Stimulated activated CD8-positive, alpha-beta memory T cell treated with anti-CD3 and anti-CD28 coated beads, Interleukin-7, amount 100 ng/mL, for 1 hour (primary cell): ENCODE measurements at places on chromosomes 13 and 19.

DNA sequence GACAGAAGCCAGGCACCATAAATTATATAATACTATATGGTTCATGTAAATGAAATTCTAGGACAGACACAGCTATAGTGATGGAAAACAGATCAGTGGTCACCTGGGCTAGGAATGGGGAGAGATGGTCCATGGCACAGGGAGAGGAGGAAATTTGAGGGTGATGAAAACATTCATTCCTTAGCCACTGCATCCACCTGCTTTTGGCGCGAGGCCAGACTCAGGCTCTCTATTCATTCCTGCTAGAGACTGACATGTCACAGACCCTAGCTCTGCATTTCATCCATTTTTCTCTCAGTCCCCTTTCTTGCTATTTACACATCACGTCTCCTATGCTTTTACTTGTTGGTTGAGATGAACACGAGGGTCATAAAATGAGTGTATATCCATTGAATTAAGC, 628.3 kb upstream of the SLC10A2 start:
- DNase-seq: no peak

DNA sequence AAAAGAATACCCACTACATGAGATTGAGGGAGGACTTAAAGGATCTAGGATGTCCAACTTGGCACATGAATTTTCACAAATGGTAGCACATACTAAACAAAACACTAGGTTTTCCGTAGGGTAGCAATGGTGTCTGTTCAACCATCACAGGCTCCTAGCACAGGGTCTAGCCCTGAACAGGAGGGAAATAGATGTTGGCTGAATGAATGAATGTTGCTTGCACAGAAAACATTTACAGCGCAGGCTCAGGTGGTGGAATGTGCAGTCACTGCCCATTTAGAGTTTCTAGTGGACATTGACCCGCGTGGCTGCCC, 1.9 kb upstream of the MYCBP2 start:
- no peak for DNase-seq

DNA sequence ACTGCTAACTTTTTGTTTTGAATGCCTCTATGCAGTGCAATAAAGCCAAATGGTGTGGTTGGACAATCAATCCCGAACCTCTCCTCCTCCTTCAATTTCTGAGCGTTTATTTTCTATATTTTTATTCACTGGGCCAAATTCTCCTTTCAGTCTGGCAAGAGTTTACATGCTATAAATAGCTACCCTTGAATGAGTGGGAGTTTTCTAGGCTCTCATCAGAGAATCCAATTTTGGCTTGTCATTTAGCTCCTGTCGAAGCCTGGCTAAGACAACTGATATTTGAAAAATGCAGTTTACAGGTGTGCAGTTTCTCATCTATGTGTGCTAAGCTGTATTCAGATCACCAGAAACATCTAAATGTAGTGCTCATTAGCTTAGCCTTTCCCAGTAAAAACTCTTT, 61.8 kb downstream of the OLFM4 start:
- DNase-seq: no peak

GRCh38 chr13:106246242-106246641, 289.2 kb downstream of the EFNB2 start:
- DNase-seq: no peak

GRCh38 chr19:46546194-46546896, 50.7 kb upstream of the PNMA8B start:
- no peak for DNase-seq

GRCh38 chr13:105089858-105090643, 1445.4 kb downstream of the EFNB2 start:
- DNase-seq: no peak

- no peak for DNase-seq
These were observed 276.8 kb downstream of the KCNRG start for GRCh38 chr13:50292081-50292480.

DNA sequence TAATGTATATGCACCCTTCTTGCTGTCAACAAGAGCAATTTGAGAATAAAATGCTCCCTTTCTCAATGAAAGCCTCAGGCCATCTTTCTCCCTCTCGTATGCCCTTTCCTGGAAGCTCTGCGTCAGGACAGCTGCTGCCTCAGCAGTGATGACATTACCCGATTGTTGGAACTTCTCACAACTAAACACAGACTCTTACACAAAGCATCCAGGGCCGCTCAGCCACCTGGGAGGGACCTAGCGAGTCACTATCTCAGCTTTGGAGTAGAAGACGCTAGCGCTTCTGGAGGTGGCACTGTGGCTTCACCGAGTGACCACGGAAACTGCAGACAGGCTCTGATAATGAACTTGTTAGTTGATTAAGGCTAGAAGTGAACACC, 153.2 kb upstream of the SOX1 start:
- DNase-seq: no peak

GRCh38 chr13:73850104-73850873, 283.9 kb downstream of the KLF12 start:
- no peak for DNase-seq

- DNase-seq: no peak
These were observed 810 bp downstream of the ZNF627 start for GRCh38 chr19:11598103-11598483.

GRCh38 chr13:26932465-26932864, 171.9 kb upstream of the GPR12 start:
- DNase-seq: no peak

DNA sequence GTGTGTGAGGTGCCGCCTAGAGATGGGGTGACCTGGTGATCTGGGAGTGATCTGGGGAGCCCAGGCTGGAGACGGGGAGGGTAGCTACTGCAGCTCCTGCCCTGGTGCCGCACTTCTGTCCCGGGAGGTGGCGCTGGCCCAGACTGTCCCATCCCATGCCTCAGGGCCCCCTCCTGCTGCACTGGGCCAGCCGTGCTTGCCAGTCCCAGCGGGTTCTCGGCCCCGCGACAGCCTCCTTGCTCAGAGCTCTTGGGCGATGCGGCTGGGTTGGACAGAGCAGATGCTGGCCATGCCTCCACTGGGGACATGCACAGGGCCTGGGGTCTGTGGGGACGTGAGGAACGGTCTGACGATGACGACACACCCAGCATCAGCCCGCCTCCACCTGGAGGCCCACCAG, 2.5 kb downstream of the RAX2 start:
- no peak for DNase-seq

GRCh38 chr19:538641-539428, 5.0 kb upstream of the GZMM start:
- DNase-seq: no peak

DNA sequence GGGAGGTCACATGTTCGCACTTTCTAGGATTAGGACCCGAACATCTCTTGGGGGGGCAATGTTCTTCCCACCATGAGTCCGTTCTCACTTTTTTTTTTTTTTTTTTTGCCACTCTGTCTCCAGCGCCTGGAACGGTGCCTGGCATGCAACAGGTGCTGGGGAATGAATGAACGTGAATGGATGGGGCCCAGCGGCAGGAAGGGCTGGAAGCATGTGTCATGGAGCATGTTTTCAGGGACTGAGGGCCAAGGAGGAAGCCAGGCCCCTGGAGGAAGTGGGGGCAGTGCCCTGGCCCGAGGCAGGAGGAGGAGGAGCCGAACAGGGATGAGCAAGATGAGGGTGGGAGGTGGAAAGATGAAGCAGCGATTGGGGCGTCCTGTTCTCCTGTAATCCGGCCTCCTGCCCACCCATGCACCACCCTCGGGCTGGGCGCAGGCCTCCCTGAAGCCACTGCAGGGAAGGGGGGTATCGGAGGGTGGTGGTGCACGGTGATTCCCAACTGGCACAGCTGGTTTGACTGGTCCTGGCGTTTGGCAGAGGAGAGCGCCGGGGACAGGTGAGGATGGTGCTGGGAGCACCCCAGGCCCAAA, 8.8 kb upstream of the SULT2B1 start:
- DNase-seq: no peak

DNA sequence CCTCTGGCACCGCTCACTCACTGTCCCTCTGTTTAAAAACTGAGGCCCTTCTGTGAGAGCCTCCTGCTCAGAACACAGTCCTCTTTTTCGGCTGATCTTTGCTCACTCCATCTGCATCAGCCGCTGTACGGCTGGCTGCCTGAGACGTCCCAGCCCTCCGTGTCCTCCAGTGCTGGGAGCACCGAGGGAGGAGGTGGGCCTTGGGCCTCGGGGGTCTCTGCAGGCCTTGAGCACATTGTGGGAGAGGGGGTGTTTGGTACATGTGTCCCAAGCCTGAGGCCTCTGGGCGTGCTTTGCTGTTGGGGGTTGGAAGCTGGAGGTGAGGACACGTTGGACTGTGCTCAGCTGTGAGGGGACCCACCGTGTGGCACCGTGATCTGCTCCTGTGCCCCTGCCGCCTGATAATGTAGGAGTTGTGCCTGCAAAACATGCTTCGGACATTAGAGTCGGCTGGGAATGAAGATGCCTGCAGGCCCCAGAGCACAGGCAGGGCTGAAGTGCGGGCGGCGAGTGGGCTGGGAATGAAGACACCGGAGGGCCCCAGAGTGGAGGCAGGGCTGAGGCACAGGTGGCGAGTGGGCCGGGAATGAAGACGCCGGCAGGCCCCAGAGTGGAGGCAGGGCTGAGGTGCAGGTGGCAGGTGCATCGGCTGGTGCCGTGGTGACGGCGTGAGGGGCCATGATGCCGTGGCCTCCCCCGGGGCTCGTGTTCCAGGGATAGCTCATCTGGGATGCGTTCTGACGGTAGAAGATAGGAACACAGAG, 30.6 kb downstream of the MCF2L start:
- DNase-seq: no peak

DNA sequence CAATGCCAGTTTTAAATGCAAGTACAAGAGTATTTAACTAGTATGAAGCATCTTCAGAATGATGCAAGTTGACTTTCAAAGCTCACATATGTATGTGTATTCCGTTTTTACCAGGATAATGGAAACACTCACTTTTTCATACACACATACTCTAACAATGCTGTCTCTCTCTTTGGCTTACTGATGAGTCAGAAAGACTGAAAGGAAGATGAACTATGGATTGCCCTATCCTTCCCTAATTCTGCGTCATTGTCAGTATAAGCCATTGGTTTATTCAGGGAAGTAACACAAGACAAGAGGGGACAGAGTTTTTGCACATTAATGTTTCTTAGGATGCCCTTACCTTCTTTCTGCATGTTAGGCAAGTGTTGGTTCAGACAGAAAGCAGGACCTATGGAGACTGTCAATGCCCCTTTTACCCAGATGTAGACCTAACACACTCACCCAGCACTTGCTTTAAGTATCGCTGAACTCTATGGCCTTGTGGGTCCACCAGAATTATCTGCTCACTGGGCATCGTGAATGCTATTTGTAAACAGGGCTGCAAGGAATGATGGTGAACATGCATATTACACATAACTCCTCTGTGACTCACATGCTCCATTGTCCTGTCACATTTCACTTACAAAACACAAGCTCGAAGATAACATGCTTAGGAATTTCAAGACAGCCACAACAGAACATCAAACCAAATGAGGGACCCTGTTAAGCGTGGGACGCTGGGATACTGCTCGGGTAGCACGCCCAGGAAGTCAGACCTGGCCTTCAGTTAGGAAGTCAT, 10.0 kb upstream of the OXGR1 start:
- DNase-seq: no peak

GRCh38 chr13:20869540-20869939, 33.0 kb downstream of the XPO4 start:
- DNase-seq: no peak

DNA sequence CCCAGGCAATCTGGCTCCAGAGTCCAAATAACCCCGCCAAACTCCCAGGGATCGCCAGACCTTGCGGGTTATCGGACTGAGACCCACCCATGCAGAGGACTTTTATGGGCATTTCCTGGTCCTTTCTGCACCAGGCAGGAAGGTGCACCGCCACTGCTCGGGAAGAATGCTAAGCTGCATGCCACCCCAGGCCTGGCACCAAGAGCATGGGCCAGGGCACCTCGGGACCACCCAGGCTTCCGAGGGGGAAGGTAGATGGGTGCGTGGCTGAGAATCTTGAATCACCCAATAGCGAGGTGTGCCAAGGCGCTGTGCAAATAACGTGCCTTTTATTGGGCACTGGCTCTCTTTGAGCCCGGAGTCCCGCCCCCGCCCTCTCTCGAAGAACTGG, 422 bp upstream of the ZNF575 start:
- DNase-seq: no peak

GRCh38 chr19:13260883-13261653, 110.9 kb downstream of the IER2 start:
- DNase-seq: no peak

- DNase-seq: no peak
These were observed 266.6 kb downstream of the KCTD12 start for GRCh38 chr13:76619631-76620030.

DNA sequence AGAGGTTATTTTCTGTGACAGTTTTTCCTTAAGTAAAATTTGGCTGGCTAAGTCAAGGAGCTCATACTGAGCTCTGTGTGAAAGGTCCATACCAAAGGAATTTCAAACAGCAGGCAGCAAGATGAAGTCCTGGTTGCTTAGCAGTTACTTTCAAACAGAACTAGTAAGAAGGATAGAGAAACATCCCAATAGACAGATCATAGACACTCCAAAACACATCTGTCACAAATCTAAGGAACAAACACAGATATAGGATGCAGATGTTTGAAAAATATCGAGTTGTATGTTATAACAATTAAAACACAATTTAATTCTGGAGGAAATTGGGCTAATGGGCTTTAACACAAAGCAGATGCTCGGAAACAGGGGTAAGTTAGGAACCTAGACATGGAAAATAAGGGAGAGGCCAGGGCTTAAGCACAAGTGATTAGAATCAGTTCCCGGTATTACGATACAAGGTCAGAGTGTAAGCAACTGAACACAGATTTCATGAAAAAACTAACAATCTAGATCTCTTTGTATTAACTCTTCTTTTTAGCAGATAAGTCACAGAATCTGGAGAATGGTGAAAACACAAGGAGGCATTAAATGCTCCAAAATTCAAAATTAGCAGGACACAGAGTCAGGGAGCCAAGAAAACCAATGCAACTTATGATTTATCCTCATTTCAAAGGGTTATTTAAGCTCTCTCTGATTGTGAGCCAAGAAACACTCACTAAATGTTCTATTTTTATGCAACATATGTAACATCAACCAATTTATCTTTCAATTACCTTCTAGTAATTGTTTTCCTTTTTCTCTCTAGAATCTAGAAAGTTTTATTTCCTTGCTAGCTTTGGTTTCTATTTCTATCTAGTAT, 1992.9 kb upstream of the PCDH20 start:
- no peak for DNase-seq

GRCh38 chr19:40204381-40204780, 13.2 kb downstream of the MAP3K10 start:
- no peak for DNase-seq

DNA sequence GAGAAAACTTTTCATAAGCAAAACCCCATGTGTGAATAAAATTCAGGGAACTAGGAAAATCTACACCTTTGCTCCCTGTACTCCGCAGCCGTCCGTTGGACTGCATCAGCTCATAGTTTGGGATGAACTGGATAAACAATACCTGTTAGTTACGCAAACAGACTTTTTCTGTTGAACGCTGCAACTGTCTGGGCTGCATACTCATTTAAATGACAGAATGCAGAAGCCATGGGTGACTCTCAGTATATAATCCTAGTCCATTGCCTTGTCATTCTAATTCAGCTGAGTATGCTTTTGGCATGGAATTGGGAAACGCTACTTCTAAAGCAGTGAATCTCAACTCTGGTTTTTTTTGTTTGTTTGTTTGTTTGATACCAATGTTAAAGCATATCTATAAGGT, 151.6 kb downstream of the SLITRK1 start:
- DNase-seq: no peak
